ENCODE measurements at places on chromosomes 6 and 20.
A peak's percentile ranks its signal among the peaks of the same experiment; 100 is the strongest.

- DNase-seq = no peak
Measured at GRCh38 chr6:157244780-157245179, 78.5 kb downstream of the TMEM242 start.

DNA sequence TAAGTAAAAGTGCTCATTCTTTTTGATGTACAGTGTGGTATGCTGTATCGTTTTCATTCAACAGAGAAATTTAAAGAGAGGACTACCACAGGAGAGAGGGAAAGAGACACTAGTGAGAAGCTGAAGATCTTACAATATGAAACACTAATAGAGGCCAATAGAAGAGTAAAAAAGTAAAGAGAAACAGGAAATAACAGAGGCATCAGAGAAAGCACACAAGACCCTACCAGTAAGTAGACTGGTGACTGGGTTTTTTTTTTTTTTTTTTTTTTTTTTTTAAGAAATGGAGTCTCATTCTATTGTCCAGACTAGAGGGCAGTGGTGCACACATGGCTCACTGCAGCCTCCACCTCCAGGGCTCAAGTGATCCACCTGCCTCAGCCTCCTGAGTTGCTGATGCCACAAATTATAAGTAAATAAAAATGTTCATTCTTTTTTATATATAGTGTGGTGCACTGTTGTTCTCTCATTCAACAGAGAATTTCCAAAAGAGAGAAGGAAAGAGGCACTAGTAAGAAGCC lies 18.8 kb downstream of the ELOVL4 start:
- no peak for DNase-seq

- no peak for DNase-seq
Measured at GRCh38 chr6:149990212-149990660, 26.5 kb downstream of the ULBP1 start.

- no peak for DNase-seq
Measured at GRCh38 chr20:16566080-16566479, 7.2 kb downstream of the KIF16B start.

DNA sequence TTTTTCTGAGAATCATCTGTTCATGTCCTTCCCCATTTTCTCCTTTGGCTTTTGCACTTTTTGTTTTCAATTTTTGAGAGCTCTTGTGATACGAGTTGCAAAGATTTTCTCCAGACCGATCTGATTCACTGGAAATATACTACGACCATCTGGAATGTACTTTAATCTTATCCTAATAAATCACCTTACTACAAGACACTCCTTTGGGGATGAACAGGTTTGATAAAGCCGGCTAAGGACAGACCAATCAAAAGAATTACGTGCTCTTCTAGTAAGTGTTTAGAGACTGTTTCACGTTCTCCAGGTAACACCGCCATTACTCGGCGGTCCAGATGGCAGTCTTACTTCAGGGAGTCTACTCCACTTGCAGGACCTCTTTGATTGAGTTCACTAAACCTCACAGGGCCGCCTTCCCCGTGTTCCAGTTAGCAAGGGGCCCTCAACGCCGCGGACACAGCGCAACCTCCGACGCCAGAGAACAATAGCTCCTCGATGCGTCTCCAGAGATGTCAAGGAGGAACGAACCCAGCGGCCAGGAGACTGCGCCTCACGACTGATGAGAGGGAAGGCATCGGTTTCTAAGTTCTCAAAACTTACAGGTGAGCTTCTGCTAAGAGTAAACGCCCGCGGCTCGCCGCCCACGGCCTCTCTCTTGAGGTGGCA lies 920 bp upstream of the WTAP start:
- no peak for DNase-seq

DNA sequence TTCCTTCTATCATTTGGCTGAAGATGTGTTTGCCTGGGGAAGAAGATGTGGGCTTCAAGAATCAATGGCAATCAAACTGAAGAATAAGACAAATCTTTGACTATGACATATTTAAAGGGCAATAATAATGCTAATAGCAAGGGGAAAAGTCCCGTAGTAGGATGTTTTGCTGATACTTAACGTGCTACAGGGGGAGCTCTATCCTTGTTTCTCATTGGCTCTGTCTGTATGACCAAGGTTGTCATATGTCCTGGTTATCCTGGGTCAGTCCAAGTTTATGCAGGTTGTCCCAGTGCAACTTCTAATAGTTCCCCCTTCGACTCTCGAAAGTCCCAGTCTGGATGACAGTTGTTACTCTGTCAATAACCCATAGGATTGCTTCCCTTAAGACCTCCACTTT lies 321.3 kb downstream of the DHX35 start:
- no peak for DNase-seq

GRCh38 chr6:15058200-15059061 lies 187.4 kb upstream of the JARID2 start:
- DNase-seq = peak; percentile 83

DNA sequence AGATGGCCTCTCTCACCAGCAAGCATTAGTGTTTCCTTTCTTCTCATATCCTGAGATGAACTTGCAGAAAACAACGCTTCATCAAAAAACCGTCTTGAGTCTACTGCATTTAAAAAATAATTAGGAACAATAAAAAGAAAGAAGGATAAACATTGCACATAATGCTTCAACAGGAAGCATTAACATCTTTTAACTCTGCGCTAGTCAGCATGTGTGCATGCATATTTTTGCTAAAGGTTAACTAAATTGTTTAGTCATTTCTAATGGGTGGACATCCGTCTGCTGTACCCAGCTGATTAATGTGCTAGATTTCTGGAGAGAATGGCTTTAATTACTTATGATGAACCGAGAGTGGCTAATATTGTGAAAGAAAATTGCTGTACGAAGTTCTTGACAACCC lies 349.3 kb downstream of the SOX4 start:
- no peak for DNase-seq

- peak; percentile 58 for DNase-seq
Measured at GRCh38 chr6:13004601-13005000, 288.0 kb downstream of the PHACTR1 start.
